SW 1271 (cell line): ENCODE measurements at places on chromosomes 2 and 18.

DNA sequence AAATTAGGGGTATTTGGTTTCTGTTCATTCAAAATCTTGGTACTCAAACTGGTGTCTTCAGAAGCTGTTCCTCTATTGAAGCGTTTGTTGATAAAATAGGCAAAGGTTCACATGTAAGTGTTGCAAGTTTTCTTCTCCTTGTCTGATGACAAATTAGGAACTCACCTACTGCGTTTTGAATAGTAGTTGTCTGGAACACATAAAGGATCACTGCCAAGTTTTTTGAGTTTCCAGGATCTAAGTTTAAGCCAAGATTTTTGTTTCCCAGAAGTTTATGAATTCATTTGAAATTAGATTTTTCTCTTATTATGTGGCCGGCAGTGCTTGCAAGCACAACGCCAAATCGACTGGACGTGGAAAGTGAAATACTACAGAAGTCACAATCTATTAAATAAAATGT, 85.4 kb downstream of the ARHGEF33 start:
- DNase-seq: no peak

- DNase-seq: no peak
Observed at GRCh38 chr2:236237468-236238190, 26.6 kb downstream of the ASB18 start.

- DNase-seq: no peak
Observed at GRCh38 chr2:200475795-200476194, 34.1 kb downstream of the KCTD18 start.

DNA sequence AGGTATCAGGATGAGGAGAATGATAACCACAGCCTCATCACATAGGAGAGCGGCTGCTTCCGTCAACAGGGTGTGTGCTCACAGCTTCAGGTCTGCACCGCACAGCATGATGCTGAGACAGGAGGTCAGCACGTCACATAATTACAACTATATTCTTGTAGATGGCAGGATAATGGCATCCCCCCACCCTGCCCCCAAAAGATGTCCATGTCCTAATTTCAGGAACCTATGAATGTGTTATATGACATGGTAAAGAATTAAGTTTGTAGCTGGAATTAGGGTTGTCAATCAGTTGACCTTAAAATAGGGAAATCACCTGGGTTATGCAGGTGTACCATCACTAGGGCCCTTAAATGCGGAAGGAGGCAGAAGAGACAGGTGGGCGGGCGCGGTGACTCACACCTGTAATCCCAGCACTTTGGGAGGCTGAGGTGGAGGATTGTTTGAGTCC, 73.9 kb downstream of the ARL4C start:
- no peak for DNase-seq

DNA sequence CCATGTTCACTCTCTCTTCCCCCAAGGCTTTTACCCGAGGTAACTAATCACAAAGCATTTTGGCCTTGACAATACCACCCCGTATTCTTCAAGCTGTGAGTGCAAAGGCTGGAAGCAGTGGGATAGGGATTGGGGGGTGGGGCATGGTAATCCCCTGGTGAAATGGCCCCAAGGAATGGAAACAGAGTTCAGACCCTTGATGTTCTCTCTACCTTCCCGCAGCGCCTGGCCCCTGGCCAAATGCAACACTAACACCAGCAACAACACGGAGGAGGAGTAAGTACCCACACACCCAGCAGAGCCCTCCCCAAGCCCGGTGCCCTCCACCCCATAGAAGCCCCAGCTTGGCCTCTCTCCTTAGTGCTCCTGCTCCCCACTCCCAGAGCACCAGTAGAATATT, 36.9 kb downstream of the CNGA3 start:
- no peak for DNase-seq

DNA sequence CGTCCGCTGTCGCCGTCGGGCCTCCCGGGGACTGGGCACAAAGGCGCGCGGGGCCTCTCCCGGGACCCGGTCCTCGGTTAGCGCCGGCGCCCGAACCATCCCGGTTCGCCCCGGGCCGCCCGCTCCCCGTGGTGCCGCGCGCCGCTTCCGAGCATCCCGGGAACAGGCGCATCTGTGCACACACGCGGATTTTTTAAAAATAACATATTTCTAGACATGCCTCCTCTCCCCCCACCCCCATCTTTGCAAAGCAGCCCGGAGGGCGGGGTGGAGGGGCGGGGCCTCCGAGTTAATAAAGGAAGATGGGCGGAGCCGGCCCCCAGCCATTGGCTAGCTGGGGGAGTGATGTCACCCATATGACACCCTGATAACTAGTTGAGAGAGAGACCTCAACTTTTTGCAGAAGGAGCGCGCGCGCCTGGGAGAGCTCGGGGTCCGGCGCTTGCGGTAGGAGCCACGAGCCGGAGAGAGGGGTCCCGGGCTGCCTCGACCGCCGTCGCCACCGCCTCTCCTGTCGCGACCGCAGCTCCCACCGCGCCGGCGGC, at the start of gene SOX11:
Gene SOX11, plus strand, starts transcription at position 400 of the 545 bp plus-strand sequence. CDS start 338 bp downstream, outside the sequence.
- DNase-seq: no peak

- DNase-seq: no peak
Observed at GRCh38 chr18:49227441-49228165, 232.8 kb downstream of the DYM start.

DNA sequence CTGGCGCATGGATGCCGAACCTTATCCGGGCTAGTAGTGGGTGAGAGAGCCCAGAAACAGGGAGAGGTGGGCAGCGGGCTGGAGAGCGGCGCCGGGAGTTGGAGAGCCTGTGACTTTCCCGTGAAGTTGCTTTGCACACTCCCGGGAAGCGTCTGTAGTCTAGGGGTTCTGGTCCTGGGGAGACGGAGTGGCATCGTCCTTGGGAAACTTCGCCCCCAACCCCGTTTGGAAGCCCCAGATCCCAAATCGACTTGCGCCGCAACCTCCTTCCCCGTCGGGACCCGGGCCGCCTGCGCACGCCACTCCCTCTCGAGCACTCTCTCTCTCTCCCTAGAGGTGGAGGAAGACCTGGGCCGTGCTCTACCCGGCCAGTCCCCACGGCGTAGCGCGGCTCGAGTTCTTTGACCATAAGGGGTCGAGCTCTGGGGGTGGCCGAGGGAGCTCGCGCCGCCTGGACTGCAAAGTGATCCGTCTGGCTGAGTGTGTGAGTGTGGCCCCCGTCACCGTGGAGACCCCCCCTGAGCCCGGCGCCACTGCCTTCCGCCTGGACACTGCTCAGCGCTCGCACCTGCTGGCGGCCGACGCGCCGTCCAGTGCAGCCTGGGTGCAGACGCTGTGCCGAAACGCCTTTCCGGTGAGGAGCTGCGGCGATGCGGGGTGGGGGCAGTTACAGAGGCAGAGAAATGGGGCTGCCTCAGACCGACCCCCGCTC, 456 bp downstream of the DOK1 start:
- DNase-seq: no peak

DNA sequence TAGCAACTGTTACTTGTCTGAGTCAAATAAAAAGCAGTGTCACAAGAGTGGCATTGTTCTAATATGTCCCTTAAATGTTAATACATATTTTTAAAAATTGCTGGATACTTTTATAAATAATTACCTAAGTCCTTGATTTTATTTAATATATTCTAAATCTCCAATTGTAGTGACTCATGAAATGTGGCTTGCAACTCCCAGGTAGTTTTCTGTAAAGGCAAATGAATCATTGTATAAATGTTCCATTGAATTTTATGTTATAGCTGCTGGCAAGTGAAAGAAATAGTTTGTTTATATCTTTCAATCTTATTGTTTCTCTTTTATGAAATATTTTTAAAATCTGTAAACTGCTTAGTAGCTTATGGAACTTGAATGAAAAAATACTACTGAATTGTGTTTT, 32.7 kb upstream of the C1GALT1C1L start:
- no peak for DNase-seq

DNA sequence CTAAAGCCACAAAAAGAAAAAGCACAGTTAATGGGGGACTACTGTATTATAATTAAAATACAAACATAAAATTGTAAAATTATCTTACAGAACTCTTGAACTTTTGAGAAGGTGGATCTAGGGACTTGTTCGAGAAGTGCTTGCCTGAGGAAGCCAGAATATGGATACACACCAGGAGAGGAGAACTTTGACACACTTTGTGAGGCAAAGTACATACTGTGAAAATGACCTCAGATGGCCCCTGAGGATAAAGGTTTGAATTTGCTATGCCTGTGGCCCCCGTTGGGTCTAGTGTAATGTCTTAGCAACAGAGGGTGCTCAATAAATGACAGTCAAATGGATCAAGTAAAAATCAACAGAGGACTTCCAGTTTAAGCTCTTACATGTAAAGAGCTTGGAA, 148.2 kb upstream of the CYP1B1 start:
- no peak for DNase-seq
